ENCODE measurements at places on chromosomes 3 and 15.

DNA sequence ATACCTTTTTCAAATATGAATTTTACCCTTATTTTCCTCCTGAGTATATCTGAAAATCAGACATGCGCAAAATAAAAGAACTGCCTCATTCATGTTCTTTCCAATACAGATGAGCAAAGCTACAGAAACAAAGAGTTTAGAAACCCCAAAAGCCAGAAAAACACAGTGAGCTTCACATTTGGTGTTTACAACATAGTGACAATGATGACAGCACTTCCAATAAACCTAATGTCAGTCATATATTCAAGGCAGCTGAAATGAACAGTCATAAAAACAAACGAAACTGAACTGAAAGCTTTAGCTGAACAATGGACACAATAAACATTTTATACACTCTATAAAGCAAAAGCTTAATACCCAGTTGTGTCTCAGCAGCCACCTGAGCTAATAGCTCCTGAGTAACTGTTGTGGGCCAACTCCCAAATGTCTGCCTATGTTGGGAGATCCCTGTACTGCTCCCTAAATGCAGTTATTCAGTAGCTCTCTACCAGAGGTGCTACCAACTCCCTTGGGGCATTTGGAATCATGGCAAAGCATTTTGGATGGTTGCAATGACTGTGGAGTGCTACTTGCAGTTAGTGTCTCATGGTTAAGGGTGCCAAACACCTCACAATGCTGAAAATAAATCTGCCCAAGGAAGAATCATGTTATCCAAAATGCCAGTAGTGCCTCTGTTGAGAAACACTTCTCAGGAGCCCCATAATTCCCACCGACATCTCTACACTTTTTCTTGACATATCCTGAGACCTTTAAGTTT, 131.5 kb downstream of the TGFBR2 start:
- DNase-seq: no peak

DNA sequence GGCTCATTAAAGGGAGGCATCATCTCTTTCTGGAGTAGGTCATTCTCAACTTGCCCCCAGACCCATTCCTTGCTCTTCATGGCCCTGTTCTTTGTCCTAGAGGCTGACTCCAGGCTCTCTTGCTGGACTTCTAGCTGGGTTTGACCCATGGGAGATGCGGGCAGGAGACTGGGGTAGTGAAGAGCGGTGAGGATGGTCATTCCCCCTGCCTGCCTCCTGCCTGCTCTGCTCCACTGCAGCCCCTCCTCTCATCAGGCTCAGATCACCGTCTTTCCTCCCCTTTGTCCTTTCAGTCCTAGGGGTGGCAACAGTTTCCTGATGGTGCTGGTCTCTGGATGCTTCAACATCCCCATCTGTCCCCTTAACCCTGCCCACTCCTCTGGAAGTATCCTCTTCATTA, 170.9 kb downstream of the ABHD5 start:
- no peak for DNase-seq

GRCh38 chr15:94335616-94336015, 104.3 kb downstream of the MCTP2 start:
- no peak for DNase-seq

DNA sequence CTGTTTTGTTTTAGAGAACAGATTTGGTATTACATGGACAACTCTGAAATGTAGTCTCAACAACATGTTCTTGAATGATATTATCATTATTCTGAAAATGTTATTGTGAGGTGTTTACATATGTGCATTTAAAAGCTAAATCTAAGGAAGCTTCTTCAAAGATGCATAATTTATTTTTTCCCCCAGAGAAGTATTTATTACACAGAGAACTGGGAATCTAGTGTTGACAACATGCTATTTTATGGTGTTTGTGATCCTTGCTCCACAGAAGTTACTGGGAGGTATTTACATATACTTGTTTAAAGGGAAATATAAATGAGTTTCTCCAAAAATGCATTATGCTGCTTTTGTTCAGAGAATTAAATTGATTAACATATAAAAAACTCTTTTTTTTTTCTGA, 18.3 kb upstream of the TUBGCP5 start:
- no peak for DNase-seq

- DNase-seq: no peak
Observed at GRCh38 chr15:92044203-92044909, 190.8 kb downstream of the SLCO3A1 start.
